ENCODE measurements at places on chromosomes 1 and 21.

DNA sequence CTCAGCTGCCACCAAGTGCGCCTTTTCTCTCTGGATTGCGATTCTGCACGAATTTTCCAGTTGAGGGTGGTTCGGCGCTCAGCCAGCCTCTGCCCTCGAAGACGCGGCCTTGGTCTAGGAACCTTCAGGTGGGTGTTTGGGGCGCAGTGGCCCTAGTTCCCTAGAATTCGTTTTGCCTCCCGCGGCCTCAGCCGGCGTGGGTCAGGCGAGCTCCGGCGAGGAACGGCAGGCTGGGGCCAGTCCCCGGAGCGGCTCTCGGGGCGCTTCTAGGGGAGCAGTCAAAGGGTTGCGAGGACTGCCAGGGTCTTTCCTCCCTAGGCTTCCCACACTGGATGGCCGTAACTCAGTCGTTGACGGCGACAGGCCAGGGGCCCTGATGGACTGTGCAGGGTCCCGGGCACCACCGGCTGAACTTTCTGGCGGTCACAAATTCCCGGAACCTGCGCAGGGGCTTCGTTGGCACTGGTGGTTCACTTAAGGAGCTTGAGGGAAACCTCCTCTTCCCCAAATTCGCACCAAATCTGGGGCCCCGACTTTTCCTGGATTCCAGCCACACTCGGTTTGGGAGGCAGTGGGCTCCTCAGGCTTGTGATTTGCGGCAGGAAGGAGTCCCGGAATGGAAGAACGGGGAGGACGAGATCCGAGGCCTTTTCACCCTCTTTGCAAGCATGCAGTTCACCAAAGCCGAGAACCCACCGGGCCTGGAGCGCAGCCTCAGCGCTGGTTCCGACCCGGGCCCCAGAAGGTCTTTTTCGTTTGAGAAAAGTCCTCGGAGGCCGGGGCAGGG lies 1.2 kb downstream of the DMBX1 start:
- no peak for DNase-seq

GRCh38 chr1:83978056-83978455 lies 20.9 kb downstream of the TTLL7 start:
- no peak for DNase-seq

DNA sequence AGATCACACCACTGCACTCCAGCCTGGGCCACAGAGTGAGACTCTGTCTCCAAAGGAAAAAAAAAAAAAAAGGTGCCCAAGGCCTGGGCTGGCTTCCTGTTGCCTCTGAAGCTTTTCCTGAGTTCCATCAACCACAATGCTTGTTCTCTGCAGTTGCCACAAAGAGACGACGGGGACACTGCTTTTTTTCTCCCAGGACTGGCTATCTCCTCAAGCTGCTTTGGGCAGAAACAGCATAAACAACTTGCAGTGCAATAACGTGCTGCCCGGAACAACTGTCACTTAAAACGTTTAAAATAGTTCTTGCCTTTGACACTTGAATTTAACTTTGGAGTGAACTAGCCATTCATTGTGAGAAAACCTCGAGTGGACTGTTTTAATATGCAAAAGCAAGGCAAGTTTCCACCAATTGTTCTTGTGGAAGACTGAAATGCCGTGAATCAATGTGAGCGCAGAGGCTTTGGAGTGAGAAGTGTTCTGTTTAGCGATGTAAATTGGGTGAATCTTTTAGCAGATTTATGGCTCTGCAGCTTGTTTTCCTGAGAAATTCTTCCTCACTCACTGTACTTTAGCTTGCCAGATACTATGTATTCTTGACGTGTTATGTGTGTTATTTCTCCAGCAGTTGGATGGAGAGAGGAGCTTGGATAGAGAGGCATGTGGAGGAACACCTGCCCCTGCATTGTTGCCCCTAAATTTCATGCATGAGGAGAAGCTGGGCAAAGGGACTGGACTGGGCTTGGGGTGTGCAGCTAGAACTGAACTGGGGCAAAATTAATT lies 188.1 kb upstream of the KIAA0040 start:
- DNase-seq: no peak

GRCh38 chr1:4005431-4005830 lies 105.4 kb upstream of the C1orf174 start:
- DNase-seq: no peak

DNA sequence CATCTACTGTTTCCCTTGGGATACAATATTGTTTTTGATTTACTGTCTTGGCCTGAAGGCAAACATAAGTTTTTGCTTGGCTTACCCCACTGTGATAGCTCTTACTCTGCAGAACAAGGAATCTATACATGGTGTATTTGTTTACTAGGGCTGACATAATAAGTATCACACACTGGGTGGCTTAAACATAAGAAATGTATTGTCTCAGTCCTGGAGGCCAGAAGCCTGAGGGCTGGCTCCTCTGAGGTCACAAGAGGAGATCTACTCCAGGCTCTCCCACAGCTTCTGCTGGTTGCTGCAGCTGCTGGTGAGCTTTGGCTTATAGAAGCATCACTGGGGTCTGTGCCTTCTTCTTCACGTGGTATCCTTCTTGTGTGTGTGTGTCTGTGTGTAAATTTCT lies 30.7 kb upstream of the IGSF5 start:
- DNase-seq: no peak

GRCh38 chr21:37071561-37072273 lies 1.2 kb downstream of the PIGP start:
- DNase-seq: no peak

- no peak for DNase-seq
These were observed 33.9 kb upstream of the PUM1 start for GRCh38 chr1:31099293-31100032.

DNA sequence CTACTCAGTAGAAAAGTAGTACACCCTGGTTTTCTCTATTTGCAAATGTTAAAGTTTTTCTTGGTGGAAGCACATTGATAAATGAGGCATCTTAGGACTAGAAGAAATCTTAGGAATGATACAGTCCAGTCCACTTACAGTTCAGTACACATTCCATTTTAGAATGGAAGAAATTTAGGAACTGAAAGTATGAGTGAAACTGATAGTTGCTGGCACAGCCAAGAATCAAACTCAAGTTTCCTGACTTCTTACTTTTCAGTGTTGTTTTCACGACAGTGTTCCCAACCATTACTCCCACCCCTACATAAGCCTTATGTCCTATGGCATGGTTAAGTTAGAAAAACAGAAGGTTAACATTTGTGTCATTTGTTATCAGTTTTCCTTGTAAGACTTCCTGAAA lies 258.5 kb downstream of the BACH1 start:
- DNase-seq: peak; percentile 43

GRCh38 chr1:236345728-236346127 lies 48.4 kb upstream of the EDARADD start:
- peak; percentile 30 for DNase-seq

GRCh38 chr1:230236301-230237008 lies 169.4 kb downstream of the GALNT2 start:
- DNase-seq: no peak

- no peak for DNase-seq
These were observed 69.1 kb downstream of the BCAR3 start for GRCh38 chr1:93612510-93612909.

All from RPMI8226 (cell line).